Stimulated activated CD8-positive, alpha-beta memory T cell treated with anti-CD3 and anti-CD28 coated beads, Interleukin-2, amount 100 ng/mL, for 1 hour (primary cell): ENCODE measurements at places on chromosomes 2 and 18.

- no peak for DNase-seq
These were observed 55.7 kb upstream of the CYP1B1 start for GRCh38 chr2:38131676-38132075.

GRCh38 chr2:127080226-127080937, 26.6 kb downstream of the BIN1 start:
- no peak for DNase-seq

DNA sequence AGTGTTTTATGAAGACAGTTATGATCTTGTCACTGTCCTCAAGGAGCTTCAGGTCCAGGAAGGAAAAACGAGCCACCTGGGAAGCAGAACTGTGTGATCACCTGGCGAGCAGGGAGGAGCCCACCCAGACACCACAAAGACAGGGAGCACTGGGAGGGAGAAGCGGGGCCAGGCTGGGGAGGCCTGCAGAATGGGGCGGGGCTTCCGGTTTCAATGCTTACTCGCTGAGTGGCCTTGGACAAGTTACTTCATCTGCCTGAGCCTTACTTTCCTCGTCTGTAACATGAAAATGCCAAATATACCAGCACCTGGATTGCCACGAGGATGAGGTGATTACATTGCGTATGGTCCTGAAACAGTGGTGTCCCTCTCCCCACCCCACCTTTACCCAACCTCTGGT, 227.5 kb downstream of the ANKRD30B start:
- no peak for DNase-seq

DNA sequence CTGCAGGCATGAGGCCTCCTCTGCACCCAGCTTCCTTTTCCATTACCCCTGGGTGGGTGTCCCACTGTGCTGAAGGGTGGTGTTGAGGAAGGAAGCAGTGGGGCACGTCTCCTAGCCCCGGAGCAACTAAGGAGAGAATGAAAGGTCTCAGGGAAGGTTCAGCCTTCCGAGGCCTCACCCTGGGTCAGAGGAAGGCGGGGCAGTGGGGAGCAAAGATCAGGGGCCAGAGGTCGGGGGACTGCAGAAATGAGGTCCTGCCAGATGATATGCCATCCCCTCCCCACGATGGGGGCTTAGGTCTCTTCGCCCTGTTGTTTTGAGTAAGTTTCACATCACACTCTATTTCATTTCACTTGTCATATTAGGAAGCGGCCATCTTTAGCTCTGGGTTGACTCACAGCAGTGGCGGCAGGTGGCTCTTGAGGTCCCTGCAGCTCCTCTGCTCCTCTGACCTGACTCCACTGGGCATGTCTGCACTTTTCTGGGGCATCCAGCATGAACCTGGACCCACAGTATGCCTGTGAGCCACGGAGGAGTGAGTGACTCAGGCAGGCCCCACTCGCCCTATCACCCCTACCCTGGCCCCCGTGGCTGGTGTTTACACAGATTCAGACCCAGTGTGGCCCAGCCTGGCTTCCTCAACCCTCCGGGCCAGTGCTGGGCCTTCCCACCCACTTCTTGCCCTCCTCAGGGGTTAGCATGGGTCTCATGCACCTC, 153.7 kb upstream of the SMAD2 start:
- no peak for DNase-seq

DNA sequence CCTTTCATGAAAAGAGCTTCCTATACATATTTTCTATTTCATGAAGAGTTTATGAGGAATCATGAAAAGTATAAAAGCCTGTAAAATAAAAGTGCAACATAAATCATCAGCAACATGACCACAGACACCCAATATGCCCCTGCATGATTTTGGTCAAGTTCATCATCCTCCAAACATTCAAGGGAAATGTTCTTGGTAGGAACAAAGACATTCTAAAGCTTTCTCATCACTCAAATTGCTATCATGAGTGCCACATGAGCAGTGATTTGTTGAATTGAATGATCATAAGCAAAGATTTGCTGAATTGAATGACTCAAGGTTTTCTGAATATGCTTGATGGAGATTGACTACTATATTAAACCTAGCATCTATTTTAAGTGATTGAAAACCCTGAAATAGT, 172.2 kb downstream of the MBD2 start:
- no peak for DNase-seq

- no peak for DNase-seq
These were observed 4.9 kb downstream of the OTOF start for GRCh38 chr2:26472821-26473655.

DNA sequence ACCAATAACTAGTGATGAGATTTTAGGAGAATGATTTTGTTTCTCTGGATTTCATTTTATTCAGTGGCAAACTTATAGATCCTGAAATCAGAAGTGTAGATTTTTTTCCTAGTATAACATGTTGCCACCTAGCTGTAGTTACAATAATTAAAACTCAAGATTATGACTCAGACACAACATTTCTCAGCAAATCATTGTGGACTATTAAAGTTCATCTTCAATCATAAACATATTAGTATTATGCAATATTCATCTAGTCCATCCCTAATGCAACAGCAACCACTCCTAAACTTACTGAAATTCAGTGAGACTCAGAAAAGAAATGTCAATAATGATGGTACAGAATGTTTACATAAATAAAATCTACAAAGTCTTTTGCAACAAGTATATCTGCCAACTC, 51.3 kb downstream of the USP34 start:
- no peak for DNase-seq

GRCh38 chr2:102522890-102523289, 49.9 kb downstream of the SLC9A4 start:
- DNase-seq, result no peak

- no peak for DNase-seq
These were observed 136.4 kb downstream of the THSD7B start for GRCh38 chr2:136901732-136902131.

DNA sequence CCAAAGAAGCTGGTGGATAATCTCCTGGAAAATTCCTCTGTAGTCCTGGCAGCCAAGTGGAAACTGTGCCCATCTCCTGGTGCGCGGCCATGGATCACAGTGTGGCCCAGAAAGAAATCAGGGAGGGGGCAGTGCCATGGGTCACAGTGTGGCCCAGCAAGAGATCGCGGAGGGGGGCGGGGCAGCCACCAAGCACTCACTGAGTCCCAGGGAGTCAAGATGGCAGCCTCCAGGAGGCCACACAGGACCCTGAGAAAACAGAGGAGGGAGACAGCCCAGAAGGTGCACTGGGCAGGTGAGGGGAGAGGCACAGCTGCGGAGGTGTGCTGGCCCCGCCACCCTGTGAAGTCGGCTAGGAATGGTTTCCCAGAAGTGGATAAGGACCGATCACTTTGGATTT, 8.1 kb upstream of the ATP6V1B1 start:
- DNase-seq, result no peak

DNA sequence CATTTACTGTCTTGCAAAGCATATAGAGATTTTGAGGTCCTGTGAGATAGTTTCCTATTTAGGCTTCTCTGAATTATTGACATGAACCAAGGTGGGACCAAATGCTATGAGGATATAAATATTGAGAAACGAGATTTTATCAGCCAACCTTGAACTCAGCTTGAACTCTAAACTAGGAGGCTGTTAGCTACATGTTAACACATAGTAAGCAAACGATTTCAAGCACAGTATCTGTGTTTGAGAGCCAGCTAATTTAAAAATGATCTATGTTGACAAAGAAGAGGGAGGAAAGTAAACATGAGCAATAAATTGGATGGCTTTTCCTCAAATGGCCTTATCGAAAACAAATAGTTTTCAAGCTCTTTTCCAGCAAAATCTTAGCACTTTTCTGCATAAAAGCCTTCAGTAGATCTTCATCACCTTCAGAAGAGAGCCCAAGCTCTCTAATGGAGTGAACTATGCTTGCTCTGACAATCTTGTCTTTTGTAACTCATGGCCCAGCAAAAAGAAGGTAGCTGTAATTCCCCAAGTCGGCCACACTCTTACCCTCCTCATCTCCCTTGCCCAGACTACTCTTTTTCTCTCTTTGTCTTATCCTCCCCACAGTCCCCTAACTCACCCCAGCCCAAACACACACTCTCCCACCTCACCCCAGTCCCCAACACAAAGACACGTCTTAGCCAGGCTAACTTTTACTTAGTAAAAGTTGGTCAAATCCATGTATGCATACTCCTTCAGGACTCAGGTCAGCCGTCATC, 14.7 kb downstream of the CD28 start:
- no peak for DNase-seq

DNA sequence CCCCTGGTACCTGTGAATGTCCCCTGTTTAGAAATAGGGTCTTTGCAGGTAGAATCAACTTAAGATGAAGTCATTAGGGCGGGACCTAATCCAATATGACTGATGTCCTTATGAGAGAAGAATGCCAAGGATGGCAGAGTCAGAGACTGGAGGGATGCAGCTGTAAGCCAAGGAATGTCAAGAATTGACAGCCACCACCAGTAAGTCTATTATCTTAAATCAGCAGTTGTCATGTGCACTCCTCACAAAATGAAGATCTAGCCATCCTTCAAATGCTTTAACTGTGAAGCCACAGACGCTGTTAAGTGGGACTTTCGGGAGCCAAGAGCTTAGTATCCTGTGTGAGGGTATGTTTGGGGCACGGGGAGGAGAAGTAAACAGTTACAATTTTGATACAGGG, 83.2 kb downstream of the ITGA4 start:
- DNase-seq, result no peak

- no peak for DNase-seq
These were observed 23.8 kb upstream of the BAZ2B start for GRCh38 chr2:159640176-159640575.

DNA sequence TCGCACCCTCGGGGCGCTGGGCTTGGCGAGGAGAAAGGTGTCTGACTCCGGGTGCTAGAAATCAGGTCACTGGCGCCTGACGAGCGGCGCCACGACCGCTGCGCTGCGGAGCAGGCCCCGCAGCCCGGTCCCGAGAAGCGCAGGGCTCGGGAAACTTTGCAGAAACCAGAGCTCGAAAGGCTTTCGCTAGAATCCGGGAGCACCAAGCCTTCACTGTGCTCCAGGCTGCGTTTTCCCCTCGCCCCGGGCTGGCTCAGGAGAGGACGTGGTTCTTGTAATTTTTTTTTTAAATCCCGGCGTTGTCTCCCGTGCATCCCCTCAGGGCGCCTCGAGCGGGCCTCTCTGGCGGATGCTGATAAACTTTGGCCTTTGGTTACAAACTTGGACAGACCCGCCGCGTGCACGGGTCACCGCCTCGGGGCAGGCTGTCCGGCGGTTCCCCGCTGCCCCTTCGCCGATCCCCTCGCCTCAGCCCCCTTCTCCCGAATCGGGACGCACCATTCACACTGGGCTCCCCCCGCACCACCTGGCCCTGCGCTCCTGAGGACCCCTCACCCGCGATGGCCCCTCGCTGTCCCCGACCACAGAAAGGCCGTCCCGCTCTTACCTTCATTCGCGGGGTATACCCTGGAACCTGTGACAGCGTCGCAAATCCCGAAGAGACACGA, 419 bp downstream of the EPHA4 start:
- DNase-seq, result no peak
